ENCODE measurements at places on chromosomes 11 and 22.

- DNase-seq = no peak
These were observed 43.9 kb downstream of the PDHX start for GRCh38 chr11:34960277-34960676.

- DNase-seq = no peak
These were observed 20.4 kb downstream of the FCHSD2 start for GRCh38 chr11:73121692-73122091.

DNA sequence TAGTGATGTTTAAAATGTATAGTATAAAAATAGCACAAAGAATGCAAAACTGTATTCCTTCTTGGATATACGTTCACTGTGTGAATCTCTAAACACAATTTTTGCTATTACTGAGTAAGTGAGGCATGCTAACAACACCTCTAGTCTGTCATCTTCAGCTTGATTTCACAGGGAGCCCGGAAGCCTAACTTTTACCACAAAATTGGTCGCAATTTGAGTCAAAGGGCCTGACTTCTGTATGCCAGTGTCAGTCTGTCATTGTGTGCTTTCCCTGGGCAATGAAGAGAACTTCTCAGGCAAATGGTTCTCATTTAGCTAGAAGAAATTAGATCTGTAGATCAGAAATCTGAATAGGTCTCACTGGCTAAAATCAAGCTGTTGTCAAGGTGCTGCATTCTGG is 1059.5 kb downstream of the FAM181B start:
- no peak for DNase-seq

- DNase-seq = no peak
These were observed 650 bp downstream of the PPM1F start for GRCh38 chr22:21951931-21952465.

All from glomerular endothelial cell (primary cell).